ENCODE measurements at places on chromosomes 6 and 20.

DNA sequence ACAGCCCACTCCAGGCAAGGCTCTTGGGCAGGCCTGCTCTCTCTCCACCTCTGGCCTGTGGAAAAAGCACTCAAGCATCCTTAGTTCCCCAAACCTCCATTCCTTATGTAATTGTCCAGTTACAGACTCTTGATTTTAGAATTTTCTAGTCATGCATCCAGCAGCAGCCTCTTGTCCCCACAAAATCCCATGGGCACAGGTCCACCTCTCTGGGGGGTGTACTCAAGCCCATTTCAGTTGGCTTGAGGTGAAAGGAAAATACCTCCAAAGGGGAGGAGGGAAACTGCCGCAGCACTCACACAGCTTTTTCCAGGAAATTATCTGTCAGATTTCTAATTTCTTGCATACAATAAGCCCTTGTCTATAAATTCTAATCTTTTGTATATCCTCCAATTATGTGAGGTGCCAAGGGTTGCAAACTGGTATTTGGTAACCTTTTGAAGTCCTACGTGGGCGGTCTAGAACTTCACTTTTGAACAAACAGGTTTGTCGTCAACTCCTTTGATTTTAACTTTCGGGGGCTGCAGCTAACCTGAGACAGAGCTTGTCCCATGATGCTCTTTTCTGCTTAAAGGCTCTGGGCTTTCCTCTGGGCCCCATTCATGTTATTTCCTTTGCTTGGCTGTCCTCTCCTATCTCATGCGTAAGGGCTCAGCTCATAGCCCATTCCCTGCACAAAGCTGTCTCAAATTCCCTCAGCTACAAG lies 104.7 kb upstream of the CEP85L start:
- H3K4me1 ChIP-seq: peaks cover 8% of the 10 kb centered on the region
- H3K27me3 ChIP-seq: no peaks in the 10 kb centered on the region
- no peak for DNase-seq
- no peak overlapping the region for H3K4me3 ChIP-seq
- no peak overlapping the region for H3K27ac ChIP-seq

DNA sequence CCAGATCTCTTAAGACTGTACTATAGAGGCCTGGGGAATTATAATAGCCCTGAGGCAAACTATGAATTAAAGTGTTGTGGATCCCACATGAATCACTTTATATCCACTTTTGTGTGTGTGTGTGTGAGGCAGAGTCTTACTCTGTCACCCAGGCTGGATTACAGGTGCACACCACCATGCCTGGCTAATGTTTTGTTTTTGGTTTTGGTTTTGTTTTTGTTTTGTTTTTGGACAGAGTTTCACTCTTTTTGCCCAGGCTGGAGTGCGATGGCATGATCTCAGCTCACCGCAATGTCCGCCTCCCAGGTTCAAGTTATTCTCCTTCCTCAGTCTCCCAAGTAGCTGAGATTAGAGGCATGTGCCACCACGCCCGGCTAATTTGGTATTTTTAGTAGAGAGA lies 32.2 kb upstream of the MICB start:
- no peak overlapping the region for H3K27ac ChIP-seq
- peak overlapping the region; percentile 89 for H3K4me3 ChIP-seq
- peaks cover 83% of the 10 kb centered on the region for H3K4me1 ChIP-seq
- no peak for DNase-seq
- no peaks in the 10 kb centered on the region for H3K27me3 ChIP-seq

GRCh38 chr6:124028117-124028516 lies 224.5 kb downstream of the NKAIN2 start:
- DNase-seq: no peak
- H3K4me3 ChIP-seq: no peak overlapping the region
- no peak overlapping the region for H3K27ac ChIP-seq
- no peaks in the 10 kb centered on the region for H3K36me3 ChIP-seq
- no peaks in the 10 kb centered on the region for H3K4me1 ChIP-seq
- H3K27me3 ChIP-seq: no peaks in the 10 kb centered on the region

- no peak for DNase-seq
- H3K27me3 ChIP-seq: no peaks in the 10 kb centered on the region
- H3K4me3 ChIP-seq: no peak overlapping the region
- peaks cover 23% of the 10 kb centered on the region for H3K4me1 ChIP-seq
- no peaks in the 10 kb centered on the region for H3K36me3 ChIP-seq
Measured at GRCh38 chr6:30747300-30747687, 2.9 kb upstream of the IER3 start.

- H3K36me3 ChIP-seq: no peaks in the 10 kb centered on the region
- no peaks in the 10 kb centered on the region for H3K27me3 ChIP-seq
- no peak overlapping the region for H3K27ac ChIP-seq
- H3K4me3 ChIP-seq: no peak overlapping the region
- no peaks in the 10 kb centered on the region for H3K4me1 ChIP-seq
- DNase-seq: no peak
Measured at GRCh38 chr20:14197097-14197496, 140.3 kb downstream of the FLRT3 start.

- no peak overlapping the region for H3K4me3 ChIP-seq
- no peaks in the 10 kb centered on the region for H3K36me3 ChIP-seq
- no peaks in the 10 kb centered on the region for H3K4me1 ChIP-seq
Measured at GRCh38 chr6:12369781-12370262, 79.7 kb downstream of the EDN1 start.

DNA sequence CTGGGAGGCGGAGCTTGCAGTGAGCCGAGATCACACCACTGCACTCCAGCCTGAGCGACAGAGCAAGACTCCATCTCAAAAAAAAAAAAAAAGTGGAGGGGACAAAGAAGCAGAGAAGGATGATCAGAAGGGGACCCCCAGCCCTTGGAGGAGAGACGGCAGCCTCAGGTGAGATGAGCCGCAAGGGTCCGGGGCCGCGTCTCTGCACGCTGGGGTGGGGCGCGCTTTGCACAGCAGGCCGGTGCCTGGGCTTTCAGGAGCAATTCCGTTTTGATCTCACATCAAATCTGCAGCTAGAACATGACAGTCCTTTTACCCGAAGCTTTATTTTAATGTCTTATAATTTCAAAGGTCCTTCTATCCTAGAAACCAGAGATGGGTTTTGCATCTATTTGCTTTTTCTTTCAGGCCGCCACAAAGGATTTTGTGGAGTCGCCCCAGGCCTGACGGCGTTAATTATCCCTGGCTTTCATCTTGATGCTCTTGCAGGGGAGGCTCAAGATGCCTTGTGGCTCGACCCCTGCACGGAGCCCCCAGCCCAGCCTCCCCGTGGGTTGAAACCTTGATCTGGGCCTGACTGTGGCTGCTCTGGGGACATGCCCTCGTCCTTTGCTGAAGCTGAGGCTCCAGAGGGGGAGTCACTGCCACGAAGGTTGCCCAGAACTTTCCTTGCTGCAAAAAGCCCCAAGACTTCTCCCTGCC lies 17.3 kb downstream of the HRH3 start:
- no peaks in the 10 kb centered on the region for H3K27me3 ChIP-seq
- H3K27ac ChIP-seq: no peak overlapping the region
- DNase-seq: no peak
- H3K4me1 ChIP-seq: no peaks in the 10 kb centered on the region
- no peak overlapping the region for H3K4me3 ChIP-seq
- H3K36me3 ChIP-seq: peaks cover 39% of the 10 kb centered on the region

DNA sequence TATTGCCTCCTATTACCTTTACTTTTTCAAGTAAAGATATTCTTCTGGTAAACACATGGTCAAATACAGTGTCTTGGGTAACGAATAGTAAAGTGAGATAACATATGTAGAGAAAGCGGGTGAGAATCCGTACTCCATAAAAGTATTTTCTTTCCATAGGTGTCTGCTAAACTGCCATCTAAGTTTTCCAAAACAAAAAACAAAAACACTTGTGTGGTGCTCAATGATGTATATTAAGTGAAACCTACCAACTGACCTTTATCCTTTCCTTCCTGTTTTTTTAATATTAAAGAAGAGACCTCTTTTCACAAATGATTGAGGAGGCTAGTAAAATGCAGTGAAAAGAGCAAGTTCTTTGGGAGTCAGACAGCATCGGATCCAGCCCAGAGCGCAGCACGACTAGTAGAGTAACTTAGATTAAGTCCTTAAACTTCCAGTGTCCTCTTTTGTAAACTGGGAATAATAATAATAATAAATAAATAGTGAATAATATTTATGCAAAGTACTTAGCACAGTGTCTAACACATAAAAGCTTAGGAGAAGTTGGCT lies 437 bp upstream of the CDKAL1 start:
- no peaks in the 10 kb centered on the region for H3K27me3 ChIP-seq
- H3K4me1 ChIP-seq: peaks cover 6% of the 10 kb centered on the region
- H3K36me3 ChIP-seq: no peaks in the 10 kb centered on the region
- peak overlapping the region; percentile 86 for H3K4me3 ChIP-seq
- no peak for DNase-seq

DNA sequence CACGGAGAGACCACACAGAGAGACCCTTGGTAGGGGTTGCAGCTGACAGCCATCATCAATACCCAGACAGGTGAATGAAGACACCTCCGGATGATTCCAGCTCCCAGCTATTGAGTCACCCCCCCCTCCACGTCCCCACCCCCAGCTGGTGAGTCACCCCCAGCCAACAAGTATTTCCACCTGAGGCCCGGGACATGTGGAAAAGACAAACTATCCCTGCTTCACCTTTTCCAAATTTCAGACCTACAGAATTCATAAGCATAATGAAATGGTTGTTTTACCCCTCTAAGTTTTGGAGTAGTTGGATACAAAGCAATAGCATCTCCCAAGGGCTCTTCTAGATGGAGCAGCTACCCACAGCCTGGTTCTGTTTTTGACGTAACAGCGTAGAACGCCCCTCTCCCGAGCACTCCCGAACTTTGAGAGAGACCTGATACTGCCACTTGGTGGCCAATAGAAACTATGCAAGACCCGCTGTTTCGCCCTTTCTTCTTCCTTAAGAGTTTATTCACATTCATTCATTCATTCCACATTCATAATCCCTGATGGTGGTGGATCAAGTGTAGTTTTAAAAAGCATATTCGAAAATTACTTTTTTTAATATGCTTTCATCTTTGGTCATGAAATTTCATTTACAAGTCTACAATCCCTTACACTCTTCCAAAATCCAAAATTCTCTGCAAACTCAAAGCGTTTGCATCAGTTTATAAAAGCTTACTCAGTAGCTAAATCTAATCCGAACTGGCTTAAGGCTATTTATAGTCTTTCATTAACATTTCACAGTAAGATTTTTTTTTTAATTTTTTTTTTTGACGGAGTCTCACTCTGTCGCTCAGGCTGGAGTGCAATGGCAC lies 15.1 kb upstream of the PPP1R16B start:
- no peaks in the 10 kb centered on the region for H3K36me3 ChIP-seq
- peaks cover 10% of the 10 kb centered on the region for H3K4me1 ChIP-seq
- H3K27ac ChIP-seq: no peak overlapping the region
- no peak for DNase-seq

- H3K4me1 ChIP-seq: peaks cover 19% of the 10 kb centered on the region
- DNase-seq: no peak
- no peaks in the 10 kb centered on the region for H3K36me3 ChIP-seq
Measured at GRCh38 chr6:36884610-36885009, 1.1 kb upstream of the C6orf89 start.

DNA sequence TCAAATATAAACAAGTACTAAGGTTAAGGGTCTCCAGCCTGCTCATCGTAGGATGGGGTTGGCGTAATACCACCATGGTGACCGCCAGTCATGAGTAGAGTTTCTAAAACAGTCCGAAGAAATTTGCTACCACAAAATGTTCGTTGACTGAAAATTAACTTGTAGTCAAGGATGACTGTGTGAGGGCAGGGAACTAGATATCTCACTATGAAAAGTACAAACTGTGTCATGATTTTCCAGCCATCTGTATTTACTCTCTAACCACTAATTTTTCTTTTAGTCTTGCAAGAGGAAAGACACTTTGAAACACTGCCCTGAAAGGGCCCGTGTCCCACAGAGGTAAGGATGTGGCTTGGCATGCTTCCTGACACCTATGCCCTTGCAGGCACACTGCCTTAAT lies 99.7 kb downstream of the IRF4 start:
- H3K4me1 ChIP-seq: peaks cover 37% of the 10 kb centered on the region
- H3K27me3 ChIP-seq: no peaks in the 10 kb centered on the region
- H3K36me3 ChIP-seq: peaks cover 19% of the 10 kb centered on the region
- no peak overlapping the region for H3K27ac ChIP-seq

DNA sequence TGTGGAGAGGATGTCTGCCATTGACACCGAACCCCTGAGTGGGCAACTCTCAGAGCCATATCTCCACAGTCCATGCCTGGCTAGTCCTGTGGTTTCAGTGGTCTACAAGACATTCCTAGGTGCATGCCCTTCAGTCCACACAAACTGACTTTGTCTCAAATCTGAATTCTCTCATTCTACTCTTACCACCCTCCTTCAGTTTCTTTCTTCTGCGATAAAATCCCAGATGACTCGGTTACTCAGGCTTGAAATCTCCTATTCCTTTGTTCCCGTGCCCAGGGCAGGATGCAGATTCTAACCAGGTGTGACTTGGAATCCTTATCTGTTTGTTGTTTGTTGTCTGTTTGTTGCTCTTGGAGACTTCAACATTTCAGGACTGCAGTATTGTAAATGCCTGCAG lies 9.3 kb downstream of the CDS2 start:
- H3K27me3 ChIP-seq: no peaks in the 10 kb centered on the region
- no peak overlapping the region for H3K27ac ChIP-seq
- H3K4me3 ChIP-seq: no peak overlapping the region
- peaks cover 15% of the 10 kb centered on the region for H3K36me3 ChIP-seq
- DNase-seq: no peak
- peaks cover 16% of the 10 kb centered on the region for H3K4me1 ChIP-seq

GRCh38 chr6:70894001-70894400 lies 62.9 kb downstream of the B3GAT2 start:
- no peaks in the 10 kb centered on the region for H3K4me1 ChIP-seq
- H3K27me3 ChIP-seq: no peaks in the 10 kb centered on the region
- no peak overlapping the region for H3K4me3 ChIP-seq

GRCh38 chr6:101396548-101397173 lies 3.2 kb downstream of the GRIK2 start:
- H3K27me3 ChIP-seq: peaks cover 58% of the 10 kb centered on the region
- no peaks in the 10 kb centered on the region for H3K4me1 ChIP-seq
- no peak overlapping the region for H3K4me3 ChIP-seq
- DNase-seq: peak; percentile 23
- H3K27ac ChIP-seq: no peak overlapping the region
- no peaks in the 10 kb centered on the region for H3K36me3 ChIP-seq

Data from CD4-positive, alpha-beta T cell (primary cell).